ENCODE measurements at places on chromosomes 12 and 14. TPM values are rescaled to one million over a fixed set of nuclear protein-coding genes. Genes with fewer than 3 reads are reported as not detected.

- DNase-seq: no peak
- peaks cover 14% of the 10 kb centered on the region for H3K27me3 ChIP-seq
- peaks cover 16% of the 10 kb centered on the region for H3K4me1 ChIP-seq
- H3K36me3 ChIP-seq: no peaks in the 10 kb centered on the region
Measured at GRCh38 chr14:54686219-54686870, 119.4 kb downstream of the SAMD4A start.

- DNase-seq: no peak
- peaks cover 100% of the 10 kb centered on the region for H3K4me1 ChIP-seq
- H3K27ac ChIP-seq: peak overlapping the region; percentile 91
- H3K27me3 ChIP-seq: peaks cover 9% of the 10 kb centered on the region
- H3K36me3 ChIP-seq: peaks cover 13% of the 10 kb centered on the region
- H3K4me3 ChIP-seq: peak overlapping the region; percentile 65
Measured at GRCh38 chr12:108299980-108300696, 39.0 kb downstream of the CMKLR1 start.

- H3K27me3 ChIP-seq: peaks cover 7% of the 10 kb centered on the region
- peaks cover 91% of the 10 kb centered on the region for H3K4me1 ChIP-seq
- H3K27ac ChIP-seq: peak overlapping the region; percentile 73
Measured at GRCh38 chr12:96347130-96347699, 53.0 kb downstream of the CDK17 start.

The MMP14 gene
- polyA plus RNA-seq: not detected

The LYZ gene
- 413 TPM for polyA plus RNA-seq
